ENCODE measurements at places on chromosomes 2 and 18. TPM values are rescaled to one million over a fixed set of nuclear protein-coding genes. Genes with fewer than 3 reads are reported as not detected.

DNAH7 gene
- total RNA-seq, result under 0.01 TPM

GRCh38 chr18:12838178-12838634 is 45.8 kb downstream of the PTPN2 start:
- DNase-seq, result peak; percentile 99

- DNase-seq, result no peak
Observed at GRCh38 chr2:194621945-194622344, 1035.1 kb upstream of the SLC39A10 start.

GRCh38 chr18:36572135-36572856 is 256.5 kb downstream of the TPGS2 start:
- DNase-seq, result peak; percentile 46

GRCh38 chr2:237964194-237964577 is 2.6 kb upstream of the UBE2F start:
- no peak for DNase-seq
